ENCODE measurements at places on chromosomes 2 and 18.

DNA sequence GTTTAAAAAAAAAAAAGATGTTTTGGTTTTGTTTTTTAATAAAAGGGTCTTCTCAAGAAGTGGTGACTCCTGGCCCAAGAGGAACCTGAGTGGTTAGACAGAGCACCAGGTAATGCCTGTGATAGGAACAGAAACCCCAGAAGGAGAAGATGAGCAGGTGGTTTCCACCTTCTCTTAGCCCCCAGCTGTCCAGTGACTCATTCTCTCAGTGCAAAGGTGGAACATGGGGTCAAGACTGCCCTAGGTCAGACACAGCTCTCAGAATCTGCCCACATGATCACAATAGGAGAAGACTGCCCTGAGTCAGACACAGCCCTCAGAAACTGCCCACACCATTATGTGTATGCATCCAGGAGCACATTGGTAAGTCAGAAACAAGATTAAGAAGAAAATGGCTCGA lies 61.8 kb downstream of the TBC1D8 start:
- no peak for DNase-seq

DNA sequence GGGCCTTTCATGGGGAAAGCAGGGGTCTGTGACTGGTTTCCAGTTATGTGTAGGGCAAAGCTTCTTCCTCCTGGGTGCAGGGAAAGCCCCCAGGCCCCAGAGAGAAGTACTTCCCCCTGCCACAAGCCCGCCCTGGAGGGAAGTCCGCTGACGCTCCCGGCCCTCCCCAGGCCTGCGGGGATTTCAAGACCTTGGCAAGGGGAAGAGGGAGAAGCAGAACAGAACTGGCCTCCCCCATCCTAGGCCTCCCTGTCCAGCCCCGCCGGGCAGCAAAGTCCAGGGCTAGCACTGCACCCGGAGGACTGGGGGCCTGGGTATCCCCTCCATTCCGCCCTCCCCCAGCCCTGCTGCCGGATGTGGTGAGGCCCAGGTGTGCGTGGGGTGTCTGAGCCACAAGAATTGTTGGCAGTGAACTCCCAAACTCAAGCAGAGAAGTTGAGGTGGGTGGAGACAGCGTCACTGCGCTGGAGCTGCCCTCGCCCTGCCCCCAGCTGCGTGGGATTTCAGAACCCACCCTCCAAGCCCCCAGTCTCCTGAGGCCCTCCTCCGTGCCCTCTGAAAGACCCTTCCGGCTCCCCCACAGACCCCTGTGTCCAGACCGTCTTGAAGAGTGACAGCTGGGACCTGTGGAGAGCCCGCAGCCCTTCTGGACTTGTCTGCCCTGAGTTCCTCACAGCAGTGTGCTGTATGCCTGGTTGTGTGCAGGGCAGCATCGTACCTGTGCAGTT lies 1.1 kb upstream of the DUSP2 start:
- peak; percentile 64 for DNase-seq

- DNase-seq = no peak
Observed at GRCh38 chr2:35606394-35606793, 749.2 kb upstream of the CRIM1 start.

- DNase-seq = no peak
Observed at GRCh38 chr2:75790121-75790813, 79.6 kb upstream of the GCFC2 start.
